ENCODE measurements at places on chromosomes 1 and 21. TPM values are rescaled to one million over a fixed set of nuclear protein-coding genes. Genes with fewer than 3 reads are reported as not detected.

LGR6 gene
- not detected for total RNA-seq

ASTN1 gene
- not detected for total RNA-seq

CFHR3 gene
- total RNA-seq: not detected

HSD3B2 gene
- total RNA-seq: not detected

SYDE2 gene
- total RNA-seq: 2.4 TPM

MAP1LC3C gene
- not detected for total RNA-seq

SIM2 gene
- total RNA-seq: under 0.01 TPM

C1orf210 gene
- total RNA-seq: not detected

SH2D1B gene
- not detected for total RNA-seq

SLC2A5 gene
- under 0.01 TPM for total RNA-seq

FAM131C gene
- total RNA-seq: 0.09 TPM

TRABD2B gene
- under 0.01 TPM for total RNA-seq

FCRL4 gene
- total RNA-seq: not detected

PIP5K1A gene
- 37.8 TPM for total RNA-seq

FCRL2 gene
- total RNA-seq: not detected

TAS1R1 gene
- not detected for total RNA-seq

GBP2 gene
- 29.8 TPM for total RNA-seq

RHD gene
- total RNA-seq: not detected
